Gastrocnemius medialis (tissue), 4 donors: ENCODE measurements at places on chromosomes 5 and 9.

DNA sequence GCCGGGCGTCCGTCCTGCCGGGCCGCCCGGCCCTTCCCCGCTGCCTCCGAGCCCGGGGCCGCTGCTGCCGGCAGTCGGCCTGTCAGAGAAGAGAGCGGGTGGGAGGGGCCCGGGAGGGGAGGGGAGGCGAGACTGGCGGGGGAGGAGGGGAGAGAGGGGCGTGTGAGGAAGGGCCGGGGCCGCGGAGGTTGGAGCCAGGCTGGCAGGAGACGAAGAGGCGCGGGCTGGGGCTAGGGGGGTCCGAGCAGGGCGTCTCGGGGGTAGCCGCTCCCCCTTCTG is 570 bp downstream of the CREBRF start:
- H3K27me3 ChIP-seq = no peaks in the 10 kb centered on the region
- DNase-seq = no peak
- no peaks in the 10 kb centered on the region for H3K36me3 ChIP-seq
- H3K27ac ChIP-seq = peak overlapping the region; percentile 99
- peaks cover 18% of the 10 kb centered on the region for H3K4me1 ChIP-seq

- H3K27ac ChIP-seq = no peak overlapping the region
- no peak for DNase-seq
- no peaks in the 10 kb centered on the region for H3K4me1 ChIP-seq
- no peak overlapping the region for H3K4me3 ChIP-seq
Observed at GRCh38 chr5:170353961-170354360, 35.2 kb downstream of the KCNMB1 start.

- no peak overlapping the region for H3K4me3 ChIP-seq
- no peaks in the 10 kb centered on the region for H3K36me3 ChIP-seq
- no peak for DNase-seq
- H3K4me1 ChIP-seq = peaks cover 3% of the 10 kb centered on the region
- peak overlapping the region; percentile 55 for H3K27ac ChIP-seq
- no peaks in the 10 kb centered on the region for H3K27me3 ChIP-seq
Observed at GRCh38 chr9:92601451-92601850, 65.7 kb upstream of the ECM2 start.

DNA sequence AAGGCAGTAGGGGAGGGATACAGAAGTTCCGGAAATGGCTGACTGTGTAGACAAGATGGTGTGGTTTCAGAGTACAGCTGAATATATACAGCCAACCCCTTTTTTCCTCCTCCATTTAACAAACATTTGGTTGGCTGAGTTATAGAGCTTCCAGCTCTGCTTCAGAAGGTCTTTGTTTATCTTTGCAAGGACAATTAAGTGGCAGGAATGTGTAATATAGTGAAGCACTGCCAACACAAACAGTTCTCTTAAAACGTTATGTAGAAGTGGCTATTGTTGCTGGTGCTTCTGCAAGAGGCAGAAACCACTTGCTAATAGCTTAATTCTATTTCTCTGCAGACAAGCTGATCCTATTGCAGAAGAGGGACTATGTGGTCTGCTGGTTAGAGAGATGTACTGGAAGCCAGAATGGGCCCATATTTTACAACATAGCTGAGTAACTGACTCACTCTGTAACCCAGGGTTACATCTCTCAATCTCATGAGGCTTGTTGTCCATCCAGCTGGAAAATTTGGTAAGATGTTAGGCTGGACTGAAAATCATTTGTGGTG is 62.7 kb upstream of the OSMR start:
- peak overlapping the region; percentile 35 for H3K27ac ChIP-seq
- H3K4me1 ChIP-seq = no peaks in the 10 kb centered on the region

DNA sequence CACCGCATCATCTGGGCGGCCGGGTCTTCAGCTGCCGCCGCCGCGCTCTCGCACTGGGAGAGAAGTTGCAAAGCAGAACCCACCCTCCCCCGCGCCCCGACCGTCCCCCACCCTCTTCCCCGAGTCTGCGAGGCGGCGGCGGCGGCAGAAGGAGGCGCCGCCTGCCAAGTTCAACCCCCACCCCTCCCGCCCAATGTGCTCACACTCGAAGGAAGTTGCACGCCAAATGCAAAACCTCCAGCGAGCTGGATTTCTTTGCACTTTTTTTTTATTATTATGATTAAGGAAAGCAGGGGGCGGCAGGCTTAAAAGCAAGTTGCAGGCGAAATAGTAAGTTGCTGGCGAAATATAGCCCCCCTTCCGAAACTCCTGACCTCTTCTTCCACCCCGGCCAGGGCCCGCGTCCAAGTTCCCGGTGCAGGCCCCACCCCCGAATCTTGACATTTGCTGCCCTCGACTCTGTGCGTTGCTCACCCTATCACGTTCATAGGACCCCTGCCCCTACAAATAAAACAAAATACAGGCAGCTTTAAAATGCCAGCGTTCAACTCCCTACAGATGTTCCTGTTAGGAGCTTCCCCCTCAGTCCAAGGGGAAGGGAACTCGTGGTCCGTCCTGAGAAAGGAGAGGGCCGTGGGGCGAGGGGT is 1.1 kb upstream of the NR3C1 start:
- DNase-seq = peak; percentile 79
- peaks cover 10% of the 10 kb centered on the region for H3K4me1 ChIP-seq
- no peaks in the 10 kb centered on the region for H3K36me3 ChIP-seq

DNA sequence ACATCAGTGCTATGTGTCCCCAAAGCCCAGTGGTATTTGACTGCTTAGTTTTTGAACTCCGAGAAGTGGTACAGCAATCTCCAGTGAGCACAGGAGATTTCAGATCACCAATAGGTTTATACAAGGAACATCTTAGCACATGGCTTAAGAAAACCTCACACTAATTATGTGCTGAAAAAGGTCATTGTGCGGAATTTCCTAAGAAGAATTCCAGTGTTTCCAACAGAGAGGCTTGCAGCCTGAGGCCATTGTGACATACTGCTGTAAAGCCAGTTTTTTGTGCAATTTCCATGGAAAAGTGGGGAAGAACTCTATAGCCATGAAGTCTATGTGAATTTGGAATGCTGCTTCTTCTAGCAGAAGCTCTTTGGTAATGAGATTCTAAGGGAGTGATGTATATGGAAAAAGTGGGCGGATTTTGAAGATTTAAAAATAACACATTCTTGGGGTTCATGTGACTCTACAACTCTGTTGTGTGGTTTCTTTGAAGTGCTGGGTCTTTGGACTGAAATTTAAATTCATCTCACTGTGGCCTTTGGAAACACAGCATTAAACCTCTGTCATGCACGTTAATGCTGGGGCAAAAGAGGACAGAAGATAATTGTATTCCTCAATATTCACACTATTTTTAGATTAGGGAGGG is 110.5 kb upstream of the CD180 start:
- H3K4me3 ChIP-seq = no peak overlapping the region
- H3K27me3 ChIP-seq = no peaks in the 10 kb centered on the region
- H3K36me3 ChIP-seq = no peaks in the 10 kb centered on the region
- no peak overlapping the region for H3K27ac ChIP-seq
- no peaks in the 10 kb centered on the region for H3K4me1 ChIP-seq

DNA sequence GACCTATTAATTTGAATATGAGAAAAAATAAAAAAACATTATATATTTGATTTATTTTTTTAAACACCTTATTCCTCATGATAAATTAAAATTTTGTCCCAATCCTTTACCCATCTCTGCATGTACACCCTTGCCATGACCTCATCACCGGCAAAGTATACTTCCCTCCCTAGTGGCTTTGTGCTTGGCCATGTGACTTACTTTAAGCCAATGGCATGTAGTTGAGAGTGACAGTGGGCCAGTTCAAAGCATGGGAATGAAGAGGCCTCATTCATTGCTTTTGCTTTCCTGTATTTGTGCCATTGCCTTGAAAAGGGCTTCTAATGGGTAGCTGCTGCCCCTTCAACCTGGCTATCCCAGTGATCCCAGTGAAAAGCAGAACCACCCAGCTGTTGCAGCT is 31.2 kb downstream of the C9 start:
- no peaks in the 10 kb centered on the region for H3K27me3 ChIP-seq
- H3K4me3 ChIP-seq = no peak overlapping the region
- DNase-seq = no peak
- no peaks in the 10 kb centered on the region for H3K4me1 ChIP-seq

- no peak overlapping the region for H3K4me3 ChIP-seq
- no peak for DNase-seq
- H3K4me1 ChIP-seq = no peaks in the 10 kb centered on the region
- H3K27me3 ChIP-seq = no peaks in the 10 kb centered on the region
Observed at GRCh38 chr9:100555471-100555870, 22.4 kb upstream of the CAVIN4 start.

- no peaks in the 10 kb centered on the region for H3K36me3 ChIP-seq
- no peaks in the 10 kb centered on the region for H3K27me3 ChIP-seq
- no peak overlapping the region for H3K27ac ChIP-seq
- no peaks in the 10 kb centered on the region for H3K4me1 ChIP-seq
- DNase-seq = no peak
Observed at GRCh38 chr5:115708819-115709477, 83.1 kb upstream of the TMED7 start.

DNA sequence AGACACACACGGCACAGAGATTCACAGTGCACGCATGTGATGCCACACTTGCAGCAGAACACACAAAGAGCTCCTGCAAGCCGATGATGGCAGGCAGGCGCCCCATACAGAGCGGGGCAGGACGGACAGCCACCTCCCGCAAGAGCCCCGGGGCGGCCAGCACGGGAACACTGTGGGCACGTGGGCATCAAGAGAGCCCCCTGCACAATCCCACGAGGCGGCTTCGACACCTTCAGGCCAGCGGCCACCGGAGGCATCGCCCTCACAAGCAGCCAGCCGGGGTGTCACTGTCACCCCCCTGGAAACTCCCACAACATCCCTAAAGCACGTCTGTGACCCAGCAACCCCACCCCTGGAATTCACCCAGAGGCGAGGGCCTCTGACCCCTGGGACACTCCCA is 17.9 kb downstream of the TERT start:
- no peaks in the 10 kb centered on the region for H3K27me3 ChIP-seq
- no peaks in the 10 kb centered on the region for H3K4me1 ChIP-seq
- no peaks in the 10 kb centered on the region for H3K36me3 ChIP-seq
- H3K27ac ChIP-seq = no peak overlapping the region

DNA sequence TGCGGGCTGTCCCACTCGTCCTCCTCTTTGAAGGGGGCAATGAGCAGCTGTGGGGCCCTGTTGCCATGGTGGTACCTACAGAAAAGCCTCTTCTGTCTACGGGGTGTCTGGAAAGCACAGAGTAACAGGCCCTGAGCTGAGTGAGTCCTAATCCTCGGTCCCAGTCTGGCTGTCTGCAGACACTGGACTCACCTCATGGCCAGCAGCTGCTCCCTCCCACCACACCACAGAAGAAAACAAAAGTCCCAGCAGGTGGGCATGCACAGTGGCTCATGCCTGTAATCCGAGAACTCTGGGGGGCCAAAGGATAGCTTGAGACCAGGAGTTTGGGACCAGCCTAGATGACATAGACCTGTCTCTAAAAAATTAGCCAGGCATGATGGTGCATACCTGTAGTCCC is 19.9 kb downstream of the P4HA2 start:
- H3K27me3 ChIP-seq = no peaks in the 10 kb centered on the region
- H3K4me3 ChIP-seq = no peak overlapping the region
- no peaks in the 10 kb centered on the region for H3K36me3 ChIP-seq
- peaks cover 18% of the 10 kb centered on the region for H3K4me1 ChIP-seq
- no peak for DNase-seq

DNA sequence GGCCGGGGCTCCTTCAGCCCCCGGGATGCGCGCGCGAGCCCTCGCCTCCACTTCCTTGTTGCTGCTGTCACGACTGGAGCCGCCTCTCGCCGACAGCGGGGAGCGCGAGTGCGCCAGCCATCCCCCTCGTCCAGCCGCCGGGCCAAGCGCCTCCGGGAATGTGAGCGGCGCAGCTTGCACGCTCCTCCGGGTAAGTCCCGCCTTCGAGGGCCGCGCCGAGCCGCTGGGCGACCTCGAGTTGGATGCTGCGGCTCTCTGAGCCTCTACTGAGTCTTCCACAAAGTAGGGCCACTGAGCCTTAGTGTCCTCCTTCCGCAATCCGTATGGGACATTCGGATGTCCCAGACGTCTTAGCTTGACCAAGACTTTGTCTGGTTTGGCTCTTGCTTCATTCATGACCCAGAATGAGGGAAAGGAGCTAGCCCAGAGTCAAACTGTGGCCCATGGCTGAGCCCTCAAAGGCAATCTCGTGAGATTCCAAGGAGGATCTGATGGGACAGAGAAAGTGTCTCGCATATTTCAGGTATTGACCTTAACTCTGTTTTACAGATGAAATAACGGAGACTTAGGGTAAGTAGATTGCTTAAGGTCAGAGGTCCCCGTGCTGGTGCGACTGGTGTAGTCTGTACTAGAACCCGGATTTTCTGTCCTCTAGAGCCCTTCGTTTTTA is 586 bp downstream of the HMGXB3 start:
- peaks cover 19% of the 10 kb centered on the region for H3K36me3 ChIP-seq
- peaks cover 26% of the 10 kb centered on the region for H3K4me1 ChIP-seq
- peak overlapping the region; percentile 98 for H3K27ac ChIP-seq
- peak overlapping the region; percentile 100 for H3K4me3 ChIP-seq
- no peak for DNase-seq

DNA sequence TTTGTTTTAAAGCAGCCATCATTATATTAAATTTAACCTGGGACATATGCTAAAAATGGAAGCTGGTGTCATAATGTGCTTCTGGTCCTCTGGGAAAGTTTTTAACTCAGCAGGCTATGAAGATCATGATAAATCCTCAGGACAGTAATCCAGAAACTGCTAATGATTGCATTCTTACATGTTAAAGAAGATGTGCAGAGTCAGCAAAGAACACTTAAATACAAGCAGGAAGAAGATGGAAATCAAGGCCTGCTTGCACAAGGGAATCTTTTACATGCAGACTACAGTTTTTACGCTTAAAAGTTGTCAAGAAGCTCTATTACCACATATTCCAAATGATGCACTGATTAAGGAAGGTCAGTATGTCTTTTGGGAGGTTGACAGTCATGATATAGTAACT is 246.0 kb upstream of the PTPRD start:
- no peak for DNase-seq
- no peak overlapping the region for H3K4me3 ChIP-seq
- H3K27ac ChIP-seq = no peak overlapping the region
- H3K4me1 ChIP-seq = no peaks in the 10 kb centered on the region

GRCh38 chr9:130298662-130299279 is 33.2 kb downstream of the HMCN2 start:
- H3K27me3 ChIP-seq = peaks cover 11% of the 10 kb centered on the region
- DNase-seq = no peak
- no peak overlapping the region for H3K4me3 ChIP-seq
- H3K36me3 ChIP-seq = no peaks in the 10 kb centered on the region
- H3K27ac ChIP-seq = no peak overlapping the region

- H3K27me3 ChIP-seq = no peaks in the 10 kb centered on the region
- H3K4me3 ChIP-seq = no peak overlapping the region
- no peaks in the 10 kb centered on the region for H3K4me1 ChIP-seq
- no peaks in the 10 kb centered on the region for H3K36me3 ChIP-seq
- no peak for DNase-seq
Observed at GRCh38 chr5:30347858-30348257, 845.6 kb upstream of the CDH6 start.

DNA sequence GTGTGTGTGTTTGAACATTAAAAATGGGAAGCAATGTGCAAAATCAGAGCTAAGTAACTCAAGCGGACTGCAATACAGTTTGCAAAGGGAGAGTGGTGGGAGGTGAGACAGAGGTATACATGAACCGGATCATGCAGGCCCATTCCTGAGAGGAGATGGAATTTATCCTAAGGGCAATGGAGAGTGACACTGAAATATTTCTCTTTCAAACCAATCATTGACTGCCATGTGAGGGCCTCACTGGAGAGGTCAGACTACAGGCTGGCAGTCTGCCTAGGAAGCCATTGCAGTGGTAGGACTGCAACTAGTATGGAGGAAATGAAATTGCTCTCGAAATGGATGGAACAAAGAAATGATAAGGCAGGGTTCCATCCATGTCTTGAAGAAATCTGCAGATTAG is 34.8 kb downstream of the TNFSF15 start:
- no peak overlapping the region for H3K27ac ChIP-seq
- no peaks in the 10 kb centered on the region for H3K27me3 ChIP-seq
- DNase-seq = no peak
- no peaks in the 10 kb centered on the region for H3K36me3 ChIP-seq
